Naive thymus-derived CD4-positive, alpha-beta T cell (primary cell): ENCODE measurements at places on chromosomes 1 and 21.

DNA sequence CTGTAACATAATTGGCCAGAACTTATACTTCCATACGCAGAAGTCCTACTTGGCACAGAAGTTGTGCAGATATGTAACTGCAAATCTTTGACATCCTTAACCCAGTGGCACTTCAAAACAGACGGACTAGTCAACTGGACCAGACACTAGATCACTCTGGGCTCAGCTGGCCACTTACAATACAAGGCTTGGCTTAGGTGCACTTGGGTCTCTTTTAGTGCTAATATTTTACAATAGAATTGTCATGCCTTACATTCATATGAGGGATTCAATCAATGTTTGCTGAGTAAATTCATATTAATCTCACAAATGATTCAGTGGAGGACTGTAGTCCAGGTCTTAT, 20.1 kb downstream of the XKR8 start:
- DNase-seq: no peak

DNA sequence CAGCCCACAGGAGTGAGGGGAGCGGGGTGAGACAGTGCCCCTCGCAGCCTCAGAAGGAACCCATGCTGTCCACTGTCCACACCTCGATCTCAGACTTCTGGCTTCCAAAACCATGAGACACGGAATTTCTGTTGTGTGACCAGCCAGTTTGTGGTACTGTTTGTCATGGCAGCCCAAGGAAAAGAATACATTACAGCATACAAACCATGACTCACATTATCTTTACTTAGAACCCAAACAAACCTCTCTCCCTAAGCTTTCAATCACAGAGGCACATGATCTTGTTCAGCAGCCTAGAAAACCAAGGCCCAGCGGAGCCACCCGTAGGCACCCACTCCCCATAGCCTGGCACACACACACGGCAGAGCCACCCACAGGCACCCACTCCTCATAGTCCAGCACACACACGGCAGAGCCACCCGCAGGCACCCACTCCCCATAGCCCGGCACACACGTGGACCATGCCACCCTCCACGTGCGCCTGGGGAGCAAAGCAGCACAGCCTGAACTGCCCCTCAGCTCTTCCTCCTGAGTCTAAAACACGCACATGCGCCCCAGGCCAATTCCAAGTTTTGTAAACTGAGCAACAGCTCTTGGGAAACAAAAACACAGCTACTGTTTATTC, 458 bp upstream of the KRTAP10-4 start:
- DNase-seq: no peak

DNA sequence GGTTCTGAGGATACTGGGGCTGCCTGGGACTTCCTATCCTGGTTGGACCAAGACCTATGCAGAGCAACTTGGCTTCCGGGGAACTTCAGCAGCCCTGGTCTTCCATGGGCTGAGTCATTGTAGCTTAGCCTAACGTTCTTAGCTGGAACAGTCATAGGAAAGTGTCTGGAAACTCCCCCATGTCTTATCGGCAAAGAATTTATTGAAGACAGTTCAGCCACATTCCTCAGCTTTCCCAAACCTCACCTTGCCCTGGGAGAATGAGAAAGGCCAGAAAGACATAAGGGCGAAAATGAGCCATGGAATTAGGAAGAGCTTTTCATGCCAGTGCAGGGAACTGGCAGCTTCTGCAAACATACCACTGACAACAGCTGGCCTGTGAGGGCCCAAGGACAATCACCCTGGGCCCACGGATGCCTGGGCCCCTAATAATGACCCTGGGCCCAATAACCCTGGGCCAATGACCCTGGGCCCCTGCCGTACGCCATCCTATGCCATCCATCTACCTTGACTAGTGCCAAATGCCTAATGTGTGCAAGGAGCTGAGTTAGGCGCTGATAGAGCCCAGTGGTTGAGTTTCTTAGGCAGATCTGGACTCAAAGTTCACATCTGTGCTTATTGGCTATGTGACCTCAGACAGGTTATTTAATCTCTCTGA, 114.4 kb upstream of the GADD45A start:
- no peak for DNase-seq

GRCh38 chr1:213973129-213973528, 14.6 kb upstream of the PROX1 start:
- no peak for DNase-seq

GRCh38 chr1:7385471-7386225, 385.4 kb upstream of the VAMP3 start:
- no peak for DNase-seq

- no peak for DNase-seq
Observed at GRCh38 chr1:8473891-8474300, 156.0 kb downstream of the SLC45A1 start.
